ENCODE measurements at places on chromosomes 7 and 10.

DNA sequence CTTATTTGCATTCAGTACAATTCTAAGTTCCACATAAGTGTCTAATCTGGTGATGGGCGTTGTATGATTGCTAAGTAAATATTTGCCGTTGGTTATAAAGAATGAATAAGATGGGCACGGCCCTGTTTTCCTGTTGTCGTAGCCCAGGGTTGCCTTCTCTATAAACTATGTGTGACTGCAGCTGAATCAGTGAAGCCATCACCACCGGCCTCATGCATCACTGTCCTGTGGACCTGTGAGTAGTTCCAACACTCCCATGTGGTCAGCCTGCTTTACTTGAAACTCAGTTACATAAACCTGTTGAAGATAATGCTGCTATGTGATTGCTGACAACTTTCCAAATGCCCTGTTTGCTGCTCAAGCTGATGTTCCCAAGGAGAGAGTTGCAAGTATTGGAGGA, 21.6 kb upstream of the KLF6 start:
- DNase-seq = no peak

- DNase-seq = no peak
Observed at GRCh38 chr10:128312250-128312649, 186.0 kb upstream of the MKI67 start.

GRCh38 chr7:91045606-91046005, 218.6 kb upstream of the FZD1 start:
- DNase-seq = no peak

DNA sequence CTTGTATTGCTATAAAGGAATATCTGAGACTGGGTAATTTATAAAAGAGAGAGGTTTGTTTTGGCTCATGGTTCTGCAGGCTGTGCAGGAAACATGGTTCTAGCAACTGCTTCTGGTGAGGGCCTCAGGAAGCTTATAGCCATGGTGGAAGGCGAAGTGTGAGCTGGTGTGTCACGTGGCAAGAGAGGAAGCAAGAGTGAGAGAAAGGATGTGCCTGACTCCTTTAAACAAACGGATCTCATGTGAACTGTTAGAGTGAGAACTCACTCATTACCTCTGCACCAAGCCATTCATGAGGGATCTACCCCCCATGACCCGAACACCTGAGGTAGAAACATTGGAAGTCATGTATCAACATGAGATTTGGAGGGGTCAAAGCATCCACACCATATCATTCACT, 7.7 kb upstream of the ITPRIP start:
- DNase-seq = no peak

GRCh38 chr7:151905766-151906165, 28.9 kb upstream of the PRKAG2 start:
- DNase-seq = no peak

DNA sequence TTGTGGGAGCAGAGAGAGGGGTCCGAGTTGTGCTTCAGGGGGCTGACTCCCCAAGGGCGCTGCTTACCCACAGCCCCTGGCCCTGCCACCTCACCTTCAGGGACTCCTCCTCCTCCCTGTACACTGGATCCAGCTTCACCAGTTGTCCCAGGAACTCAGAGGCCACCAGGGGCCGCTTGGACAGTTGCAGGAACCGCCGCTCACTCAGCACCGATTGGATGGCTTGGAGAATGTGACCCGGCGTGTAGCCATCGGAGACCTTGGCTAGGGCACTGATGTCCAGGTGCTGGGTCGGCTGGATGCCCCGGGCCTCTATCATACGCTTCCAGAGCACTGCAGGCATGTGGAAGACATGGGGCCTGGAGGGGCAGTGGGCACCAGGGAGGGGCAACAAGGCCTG, 4.5 kb upstream of the ASB10 start:
- DNase-seq = no peak

DNA sequence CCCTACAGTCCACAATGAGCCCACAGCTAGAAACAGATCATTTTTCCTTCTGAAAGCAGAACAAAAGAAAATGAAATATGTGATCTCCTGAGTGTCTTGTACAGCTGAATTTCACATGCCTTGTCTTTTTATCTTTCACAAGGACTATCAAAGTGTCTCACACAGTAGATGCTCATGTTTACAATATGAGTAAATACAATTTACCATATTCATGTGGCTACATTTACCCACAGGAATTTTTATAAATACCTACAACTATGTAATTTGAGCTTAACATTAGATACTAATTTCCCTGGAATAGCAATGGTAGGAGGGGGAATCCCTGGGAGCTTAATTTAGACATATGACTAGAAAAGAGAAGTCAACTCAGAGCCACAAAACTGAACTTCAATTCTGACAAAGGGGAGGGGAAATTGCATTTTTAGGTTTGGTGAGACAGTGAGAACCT, 186.2 kb downstream of the MACC1 start:
- DNase-seq = no peak

- DNase-seq = no peak
Observed at GRCh38 chr7:24917510-24918239, 62.3 kb downstream of the OSBPL3 start.

DNA sequence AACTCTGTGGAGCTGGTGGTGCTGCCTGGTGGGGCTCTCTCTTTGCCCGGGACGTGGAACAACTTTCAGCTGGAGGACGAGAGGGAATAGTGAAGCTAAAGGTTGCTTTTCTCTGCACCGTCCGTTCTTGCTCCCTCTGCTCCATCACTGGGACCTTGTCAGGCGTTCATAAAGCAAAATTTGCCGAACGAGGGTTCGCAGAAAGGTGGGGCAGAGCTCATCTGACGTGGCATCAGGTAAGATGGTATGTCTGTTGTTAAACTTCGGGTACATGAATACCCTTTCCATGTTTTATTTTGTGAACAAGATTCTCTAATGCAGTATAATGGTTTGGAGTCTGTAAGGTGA, 416 bp downstream of the BBS9 start:
- DNase-seq = no peak

DNA sequence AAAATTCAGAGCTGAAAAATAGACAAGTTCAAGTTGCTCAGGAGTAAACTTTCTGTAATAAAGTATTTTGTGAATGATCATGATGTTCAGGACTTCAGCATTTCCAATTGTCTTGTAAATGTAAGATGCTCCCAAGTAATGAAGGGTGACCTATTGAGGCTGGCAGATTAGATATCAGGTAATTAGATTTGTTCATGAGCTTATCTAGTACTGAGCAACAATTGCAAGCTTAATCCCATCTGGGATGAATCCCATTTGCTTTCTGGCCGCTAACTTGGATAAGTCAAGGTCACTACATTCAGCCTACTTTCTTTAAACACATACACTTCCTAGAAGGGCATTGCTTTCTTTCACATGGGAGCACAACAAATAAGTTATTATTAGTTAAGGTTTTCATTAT, 82.4 kb upstream of the ITGB1 start:
- DNase-seq = no peak
